Skin of body (tissue), 3 donors: ENCODE measurements at places on chromosomes 6 and 20. TPM values are rescaled to one million over a fixed set of nuclear protein-coding genes. Genes with fewer than 3 reads are reported as not detected.

SLA2 gene
- total RNA-seq: 0.39 TPM

COL21A1 gene
- total RNA-seq: 79.8 TPM

TCP11 gene
- 0.30 TPM for total RNA-seq

LINC00237 gene
- total RNA-seq: not detected

LST1 gene
- 7.6 TPM for total RNA-seq

ADAM33 gene
- 53.2 TPM for total RNA-seq

CLPSL1 gene
- total RNA-seq: not detected

FOXQ1 gene
- total RNA-seq: 2.2 TPM

SCRT2 gene
- total RNA-seq: not detected

GNRH2 gene
- total RNA-seq: not detected

TINAG gene
- 0.20 TPM for total RNA-seq

ABT1 gene
- 12.3 TPM for total RNA-seq

GRCh38 chr6:134245706-134246105 is 72.2 kb downstream of the SGK1 start:
- no peak for DNase-seq

DNA sequence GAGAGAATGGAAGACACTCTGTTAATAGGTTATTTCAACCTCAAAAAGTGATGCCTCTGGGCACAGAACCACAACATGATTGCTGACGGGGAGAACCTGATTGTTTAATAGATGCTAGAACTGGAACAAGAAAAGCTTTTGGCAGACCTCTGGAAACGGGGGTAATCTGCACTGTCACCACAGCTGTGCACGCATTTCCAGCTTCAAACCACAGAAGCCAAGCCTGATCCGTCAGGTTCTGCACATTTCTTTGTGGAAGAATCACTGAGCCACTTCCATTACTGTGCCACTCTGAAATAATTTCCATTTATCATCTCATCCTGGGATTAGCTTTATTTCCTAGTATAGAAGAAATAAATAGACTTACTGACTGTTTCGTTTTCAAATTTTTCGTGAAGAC is 309.3 kb downstream of the FARS2 start:
- no peak for DNase-seq

- DNase-seq: no peak
These were observed 77.6 kb downstream of the WASF1 start for GRCh38 chr6:110101885-110102284.

- DNase-seq: no peak
These were observed 28.6 kb downstream of the CDS2 start for GRCh38 chr20:5155404-5155803.

GRCh38 chr6:42403831-42404230 is 47.9 kb downstream of the TRERF1 start:
- DNase-seq: no peak

DNA sequence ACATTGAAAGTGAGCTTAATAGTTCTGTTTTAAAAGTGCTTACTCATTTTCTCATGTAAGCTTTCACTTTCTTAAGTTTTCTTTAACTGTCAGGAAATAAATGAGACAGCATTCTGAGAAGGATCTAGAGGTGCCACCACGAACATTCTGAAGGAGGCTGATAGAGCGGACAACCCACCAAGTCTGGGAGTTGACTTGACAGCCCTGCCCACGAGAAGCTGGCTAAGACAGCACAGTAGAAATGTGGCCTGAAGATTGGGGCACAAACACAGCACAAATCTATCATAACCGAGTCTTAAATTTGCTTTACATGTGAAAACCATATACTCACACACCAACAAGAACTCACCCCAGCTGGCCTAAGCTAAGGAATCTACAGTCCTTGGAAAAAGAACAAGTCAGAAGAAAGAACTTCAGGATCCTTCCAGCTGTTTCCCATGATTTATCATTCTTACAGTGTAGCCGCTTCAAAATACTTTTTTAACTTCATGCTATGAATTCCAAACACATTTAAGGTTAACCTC is 144.2 kb upstream of the TNFAIP3 start:
- DNase-seq: peak; percentile 35

- peak; percentile 37 for DNase-seq
These were observed 119.4 kb downstream of the AIG1 start for GRCh38 chr6:143179901-143180612.
